CD14-positive monocyte (primary cell): ENCODE measurements at places on chromosomes 11 and 22. TPM values are rescaled to one million over a fixed set of nuclear protein-coding genes. Genes with fewer than 3 reads are reported as not detected.

Gene PLXNB2
- polyA plus RNA-seq, result 368 and 399 TPM in 2 replicates

Gene RIMBP3C
- 0.11 TPM for polyA plus RNA-seq

- H3K27me3 ChIP-seq, result peaks cover 34% of the 10 kb centered on the region
- DNase-seq, result peak; percentile 83
- no peak overlapping the region for H3K27ac ChIP-seq
- no peaks in the 10 kb centered on the region for H3K36me3 ChIP-seq
- H3K4me1 ChIP-seq, result peaks cover 23% of the 10 kb centered on the region
Observed at GRCh38 chr11:102760344-102761035, 19.9 kb downstream of the MMP10 start.

- no peaks in the 10 kb centered on the region for H3K27me3 ChIP-seq
- H3K4me3 ChIP-seq, result no peak overlapping the region
- peaks cover 59% of the 10 kb centered on the region for H3K36me3 ChIP-seq
- peak overlapping the region; percentile 20 for H3K27ac ChIP-seq
- peaks cover 57% of the 10 kb centered on the region for H3K4me1 ChIP-seq
Observed at GRCh38 chr11:67397536-67397935, 4.1 kb downstream of the PPP1CA start.

DNA sequence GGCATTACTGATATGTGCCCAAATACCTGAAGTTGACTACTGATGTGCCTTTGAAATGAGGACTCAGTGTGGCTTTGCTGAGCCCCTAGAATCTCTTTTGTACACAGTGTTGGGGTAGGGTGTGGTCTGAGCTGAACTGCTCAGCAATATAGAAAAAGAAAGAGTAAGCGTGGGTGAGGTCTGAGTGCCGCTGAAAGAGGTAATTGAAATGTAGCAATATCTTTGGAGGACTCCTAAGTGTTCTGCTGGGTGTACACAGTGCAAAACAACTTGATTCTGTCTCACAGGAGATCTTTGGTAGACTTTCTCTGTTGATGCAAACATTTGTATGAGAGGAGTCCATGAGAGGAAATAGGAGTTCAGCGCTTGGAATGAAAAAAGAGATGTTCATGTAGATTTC is 73.7 kb upstream of the PTPN5 start:
- H3K27ac ChIP-seq, result no peak overlapping the region
- no peak for DNase-seq
- H3K36me3 ChIP-seq, result no peaks in the 10 kb centered on the region
- no peak overlapping the region for H3K4me3 ChIP-seq
- no peaks in the 10 kb centered on the region for H3K27me3 ChIP-seq
